ENCODE measurements at places on chromosomes 5 and 9. TPM values are rescaled to one million over a fixed set of nuclear protein-coding genes. Genes with fewer than 3 reads are reported as not detected.
A peak's percentile ranks its signal among the peaks of the same experiment; 100 is the strongest.

NEURL1B gene
- 2.9 TPM for total RNA-seq

GRCh38 chr5:73921741-73922140 is 295.7 kb downstream of the ARHGEF28 start:
- peak; percentile 39 for DNase-seq

DNA sequence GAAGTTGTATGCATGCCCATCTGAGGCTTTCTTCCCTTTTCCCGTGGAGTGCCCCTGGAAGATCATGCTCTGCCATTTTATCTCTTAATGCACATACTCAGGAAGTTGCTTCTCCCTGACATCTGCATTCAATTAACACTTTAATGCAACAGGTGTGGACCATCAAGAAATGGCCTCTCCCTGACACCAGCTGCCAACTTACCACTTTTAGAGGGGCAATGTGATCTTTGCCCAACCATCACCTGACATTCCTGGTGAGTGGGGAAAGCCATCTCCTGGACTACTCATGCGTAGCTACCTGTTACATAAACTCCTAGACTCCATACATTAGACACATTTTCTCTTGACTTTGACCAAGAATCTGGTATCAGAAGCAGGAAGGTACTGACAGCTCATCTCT is 1450.4 kb upstream of the CDH9 start:
- no peak for DNase-seq

DNA sequence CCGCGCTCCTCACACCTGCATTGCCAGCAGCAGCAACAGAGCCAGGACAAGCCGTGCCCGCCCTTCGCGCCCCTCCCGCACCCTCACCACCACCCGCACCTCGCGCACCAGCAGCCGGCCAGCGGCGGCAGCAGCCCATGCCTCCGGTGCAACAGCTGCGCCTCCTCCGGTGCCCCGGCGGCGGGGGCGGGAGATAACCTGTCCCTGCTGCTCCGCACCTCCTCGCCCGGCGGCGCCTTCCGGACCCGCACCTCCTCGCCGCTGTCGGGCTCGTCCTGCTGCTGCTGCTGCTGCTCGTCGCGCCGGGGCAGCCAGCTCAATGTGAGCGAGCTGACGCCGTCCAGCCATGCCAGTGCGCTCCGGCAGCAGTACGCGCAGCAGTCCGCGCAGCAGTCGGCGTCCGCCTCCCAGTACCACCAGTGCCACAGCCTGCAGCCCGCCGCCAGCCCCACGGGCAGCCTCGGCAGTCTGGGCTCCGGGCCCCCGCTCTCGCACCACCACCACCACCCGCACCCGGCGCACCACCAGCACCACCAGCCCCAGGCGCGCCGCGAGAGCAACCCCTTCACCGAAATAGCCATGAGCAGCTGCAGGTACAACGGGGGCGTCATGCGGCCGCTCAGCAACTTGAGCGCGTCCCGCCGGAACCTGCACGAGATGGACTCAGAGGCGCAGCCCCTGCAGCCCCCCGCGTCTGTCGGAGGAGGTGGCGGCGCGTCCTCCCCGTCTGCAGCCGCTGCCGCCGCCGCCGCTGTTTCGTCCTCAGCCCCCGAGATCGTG is 517 bp downstream of the KCNN2 start:
- DNase-seq: peak; percentile 16

GRCh38 chr9:119775410-119775809 is 406.2 kb upstream of the BRINP1 start:
- DNase-seq: no peak

- no peak for DNase-seq
Measured at GRCh38 chr9:116717150-116717549, 30.0 kb downstream of the TRIM32 start.

All from fibroblast of villous mesenchyme (primary cell).